Stimulated activated CD8-positive, alpha-beta memory T cell treated with anti-CD3 and anti-CD28 coated beads, Interleukin-15, amount 100 ng/mL, for 48 hours (primary cell): ENCODE measurements at places on chromosomes 7 and 10.

DNA sequence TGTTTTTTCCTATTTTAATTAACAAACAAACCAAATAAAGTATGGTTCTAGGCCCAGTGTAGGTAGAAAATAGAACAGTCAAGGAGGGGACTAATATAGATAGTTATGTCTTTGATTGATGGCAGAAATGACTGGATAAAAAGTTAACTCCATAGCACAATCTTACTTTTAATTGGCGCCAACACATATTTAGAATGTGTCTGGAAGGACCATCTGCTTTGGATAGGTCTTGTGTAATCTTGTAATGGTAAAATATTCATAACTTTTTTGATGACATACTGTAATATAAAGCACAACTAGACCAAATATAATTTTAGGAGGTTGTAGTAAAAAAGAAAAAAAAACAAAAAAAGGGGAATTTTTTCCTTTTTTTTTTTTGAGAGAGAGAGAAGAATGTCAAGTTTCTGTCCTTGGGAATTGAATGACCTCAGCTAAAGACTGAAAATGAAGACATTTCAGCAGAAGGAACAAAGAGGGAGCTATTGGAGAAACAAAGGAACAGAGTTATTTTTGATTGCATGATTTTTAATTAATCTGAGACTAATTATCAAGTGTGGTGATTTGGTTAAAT, 193.7 kb downstream of the CDK14 start:
- DNase-seq = no peak

DNA sequence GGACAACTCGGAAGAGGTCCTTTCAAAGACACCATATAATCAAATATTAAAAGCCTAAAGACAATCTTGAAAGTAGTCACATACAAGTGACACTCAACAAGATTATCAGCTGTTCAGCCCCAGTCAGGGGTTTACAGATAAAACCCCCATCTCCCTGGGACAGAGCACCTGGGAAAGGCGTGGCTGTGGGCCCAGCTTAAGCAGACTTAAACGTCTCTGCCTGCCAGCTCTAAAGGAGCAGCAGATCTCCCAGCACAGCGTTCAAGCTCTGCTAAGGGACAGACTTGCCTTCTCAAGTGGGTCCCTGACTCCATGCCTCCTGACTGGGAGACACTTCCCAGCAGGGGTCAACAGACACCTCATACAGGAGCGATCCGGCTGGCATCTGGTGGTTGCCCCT, 18.0 kb downstream of the CDCA7L start:
- DNase-seq = no peak

DNA sequence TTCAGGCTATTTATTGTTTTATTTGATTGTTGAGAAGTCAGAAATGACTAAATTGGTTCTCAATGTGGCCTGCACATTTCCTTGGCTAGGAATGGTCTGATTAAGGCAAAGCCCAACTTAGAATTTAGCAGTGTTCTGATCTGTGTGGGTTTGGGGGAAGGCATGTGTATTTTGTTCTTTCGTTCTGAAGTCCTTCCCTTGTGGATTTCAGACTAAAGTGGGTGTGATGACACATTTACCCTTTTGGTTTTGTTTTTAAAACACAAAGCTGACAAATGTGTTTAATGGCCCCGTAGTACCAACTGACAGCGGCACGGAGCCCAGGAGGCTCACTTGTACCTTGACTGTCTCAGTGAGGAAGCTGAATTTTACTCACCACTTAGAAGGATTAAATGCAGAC, 452.3 kb upstream of the GALNT17 start:
- no peak for DNase-seq

GRCh38 chr10:31605861-31606525, 287.0 kb downstream of the ZEB1 start:
- DNase-seq = no peak

DNA sequence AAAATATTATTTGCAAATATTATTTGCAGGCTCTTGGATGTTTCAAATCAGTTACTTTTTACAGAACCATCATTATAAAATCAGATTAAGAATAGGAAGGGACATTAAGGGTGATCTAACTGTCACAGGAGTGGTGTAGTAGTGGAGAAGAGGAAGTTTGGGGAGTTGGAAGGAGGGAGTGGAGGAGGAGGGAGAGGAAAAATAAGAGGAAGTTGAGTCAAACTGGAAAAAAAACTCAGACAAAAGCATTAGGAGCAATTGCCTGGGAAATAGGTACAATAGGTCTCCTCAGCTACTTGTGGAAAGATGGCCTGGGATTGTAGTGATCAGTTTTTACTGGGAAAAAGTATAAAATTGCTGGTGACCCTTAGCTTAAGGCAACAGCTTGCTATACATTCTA, 77.7 kb upstream of the GPR37 start:
- DNase-seq = no peak

DNA sequence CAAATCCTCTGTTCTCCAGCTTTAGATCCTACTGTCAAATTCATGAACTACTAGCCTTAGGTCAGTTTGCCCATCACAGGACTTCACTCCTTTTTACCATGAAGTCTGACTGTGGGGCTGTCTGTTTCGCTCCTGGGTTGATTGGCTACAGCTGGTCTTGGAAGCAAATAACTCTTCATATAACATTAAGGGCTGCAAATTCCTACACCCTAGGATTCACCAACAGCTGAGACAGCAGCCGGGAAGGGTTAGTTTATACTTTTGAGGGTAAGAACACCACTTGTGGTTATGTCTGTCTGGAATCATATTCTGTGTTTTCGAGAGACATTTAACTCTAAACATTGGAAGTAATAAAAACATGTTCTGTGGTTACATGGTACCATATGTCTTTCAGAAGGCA, 55.9 kb upstream of the KIAA1217 start:
- DNase-seq = no peak

GRCh38 chr7:11642841-11643240, 189.2 kb downstream of the THSD7A start:
- no peak for DNase-seq

GRCh38 chr10:48788554-48788953, 103.9 kb downstream of the WDFY4 start:
- DNase-seq = no peak

GRCh38 chr7:43872406-43873110, 3.2 kb upstream of the MRPS24 start:
- DNase-seq = no peak

DNA sequence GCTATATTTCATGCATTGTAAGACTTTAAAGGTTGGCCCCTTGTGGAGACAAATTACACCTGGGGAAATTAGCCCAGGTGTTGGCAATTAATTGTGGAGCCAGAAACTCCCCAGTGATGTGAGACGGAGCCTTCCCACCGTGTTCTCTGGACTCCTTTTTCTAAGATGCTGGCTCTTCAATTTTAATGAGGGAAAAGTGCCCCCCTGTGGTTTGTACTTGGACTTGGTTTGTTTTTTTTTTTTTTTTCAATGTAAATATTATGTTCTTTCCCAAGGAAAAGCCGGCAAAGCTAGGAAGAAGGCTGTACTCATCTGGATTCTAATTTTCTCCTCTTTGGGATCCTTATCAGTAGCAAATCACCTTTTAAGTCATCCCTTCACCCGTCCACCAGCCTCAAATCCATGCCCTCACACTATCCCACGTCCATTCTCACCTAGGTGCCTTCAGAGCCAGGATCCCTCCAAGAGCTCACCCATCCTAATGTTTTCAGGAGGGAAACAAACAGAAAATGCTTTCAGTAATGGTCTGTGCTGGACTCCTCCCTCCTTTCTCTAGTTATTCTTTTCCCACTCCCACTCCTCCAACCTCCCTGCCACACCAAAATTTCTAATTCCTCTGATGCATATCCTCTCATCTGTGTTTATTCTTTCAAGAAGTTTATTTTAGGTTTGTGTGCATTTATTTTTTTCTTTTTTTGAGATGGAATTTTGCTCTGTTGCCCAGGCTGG, 20.4 kb upstream of the ST8SIA6 start:
- no peak for DNase-seq

GRCh38 chr7:46315891-46316290, 394.8 kb upstream of the IGFBP3 start:
- DNase-seq = no peak

- no peak for DNase-seq
Observed at GRCh38 chr7:69868921-69869320, 270.6 kb downstream of the AUTS2 start.

- DNase-seq = no peak
Observed at GRCh38 chr7:157508477-157508881, 171.7 kb downstream of the DNAJB6 start.

GRCh38 chr7:31070991-31071644, 19.0 kb downstream of the ADCYAP1R1 start:
- no peak for DNase-seq

DNA sequence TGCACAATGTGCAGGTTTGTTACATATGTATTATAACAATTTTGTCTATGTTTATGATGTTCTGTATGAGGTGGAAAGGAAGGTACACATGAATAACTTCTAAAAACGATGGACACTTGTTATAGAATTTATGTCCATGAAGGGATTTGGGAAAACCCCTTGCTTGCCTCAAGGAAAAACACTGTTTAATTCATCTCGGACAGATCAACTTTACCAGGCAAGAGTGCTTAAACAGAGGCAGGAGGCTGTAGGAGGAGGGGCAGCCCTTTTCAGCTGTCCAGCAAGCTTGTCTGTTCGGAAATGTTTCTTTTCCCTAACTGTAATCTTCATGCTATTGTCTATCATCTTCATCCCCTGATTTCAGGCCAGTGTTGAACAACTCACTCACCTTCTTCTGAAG, 200.9 kb downstream of the CDC14C start:
- no peak for DNase-seq

GRCh38 chr7:157480371-157481050, 143.7 kb downstream of the DNAJB6 start:
- DNase-seq = no peak

- no peak for DNase-seq
Observed at GRCh38 chr7:81366546-81366945, 403.3 kb downstream of the HGF start.

DNA sequence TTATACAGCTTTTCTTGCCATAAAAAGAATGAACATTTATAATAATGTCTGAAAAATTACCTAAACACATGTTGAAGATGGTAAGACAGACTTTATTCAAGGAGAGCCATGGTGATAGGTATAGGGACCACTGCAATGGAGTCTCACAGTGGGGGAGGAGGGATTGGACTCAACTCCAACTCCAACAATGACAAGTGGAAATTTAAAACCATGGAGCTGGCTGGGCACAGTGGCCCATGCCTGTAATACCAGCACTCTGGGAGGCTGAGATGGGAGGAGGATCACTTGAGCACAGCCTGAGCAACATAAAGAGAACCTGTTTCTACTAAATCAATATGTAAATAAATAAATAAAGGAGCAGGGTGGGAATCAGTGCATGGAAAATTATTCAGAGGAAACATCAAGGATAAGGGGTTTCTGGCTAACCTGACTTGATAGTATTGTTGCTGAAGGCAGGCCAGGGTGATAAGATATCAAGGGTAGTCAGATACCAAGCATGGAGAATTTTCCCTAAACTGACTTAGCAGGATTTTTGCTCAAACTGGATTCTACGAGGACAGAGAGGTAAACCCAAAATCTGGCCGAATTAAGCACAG, 19.5 kb upstream of the MICU1 start:
- no peak for DNase-seq

GRCh38 chr7:5383314-5384098, 40.1 kb downstream of the TNRC18 start:
- no peak for DNase-seq

DNA sequence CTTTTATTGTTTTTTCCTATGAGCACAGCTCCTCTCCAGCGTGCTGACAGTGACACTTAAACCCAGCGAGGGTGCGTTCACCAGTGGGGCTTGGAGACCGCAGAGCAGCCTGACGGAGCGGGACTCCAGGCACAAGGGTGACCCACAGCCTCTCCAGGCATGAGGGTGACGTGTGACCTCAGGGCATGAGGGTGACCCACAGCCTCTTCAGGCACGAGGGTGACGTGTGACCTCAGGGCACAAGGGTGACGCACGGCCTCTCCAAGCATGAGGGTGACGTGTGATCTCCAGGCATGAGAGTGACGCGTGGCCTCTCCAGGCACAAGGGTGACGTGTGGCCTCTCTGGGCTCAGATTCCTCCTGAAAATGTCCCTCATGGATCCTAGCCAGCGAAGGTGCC, 164.3 kb upstream of the TCERG1L start:
- DNase-seq = no peak

- DNase-seq = no peak
Observed at GRCh38 chr7:80089366-80089765, 45.3 kb upstream of the GNAI1 start.

DNA sequence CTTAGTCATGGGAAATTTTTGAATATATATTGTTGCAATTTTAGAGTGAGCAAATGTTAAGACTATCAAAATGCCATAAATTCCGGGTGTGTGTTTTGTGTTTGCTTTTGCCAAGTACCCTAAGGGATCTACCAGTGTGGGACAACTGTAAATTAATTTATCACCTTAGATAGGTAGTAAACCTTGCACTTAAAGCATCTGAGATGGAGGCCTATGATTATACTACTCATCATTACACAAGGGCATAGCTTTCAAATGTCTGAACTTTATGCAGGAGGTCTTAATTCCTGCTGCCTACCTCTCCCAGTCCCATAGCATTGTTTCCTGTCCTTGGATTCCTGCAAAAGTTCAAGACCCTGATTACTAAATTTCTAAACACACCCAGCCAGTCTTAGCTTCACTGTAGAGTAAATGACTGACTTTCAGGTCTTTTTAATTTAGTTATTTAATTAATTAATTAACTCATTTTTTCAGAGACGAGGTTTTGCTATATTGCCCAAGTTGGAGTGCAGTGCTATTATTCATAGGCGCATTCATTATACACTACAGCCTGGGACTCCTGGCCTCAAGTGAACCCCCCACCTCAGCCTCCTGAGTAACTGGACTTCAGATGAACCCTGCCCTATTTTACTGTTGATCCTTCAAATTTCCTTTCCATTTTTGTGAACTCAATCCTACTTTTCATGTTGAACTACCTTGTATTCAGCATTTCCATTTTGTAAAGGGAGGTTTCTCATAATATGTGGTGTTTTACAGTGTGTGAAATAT, 47.0 kb downstream of the THSD7A start:
- DNase-seq = no peak

DNA sequence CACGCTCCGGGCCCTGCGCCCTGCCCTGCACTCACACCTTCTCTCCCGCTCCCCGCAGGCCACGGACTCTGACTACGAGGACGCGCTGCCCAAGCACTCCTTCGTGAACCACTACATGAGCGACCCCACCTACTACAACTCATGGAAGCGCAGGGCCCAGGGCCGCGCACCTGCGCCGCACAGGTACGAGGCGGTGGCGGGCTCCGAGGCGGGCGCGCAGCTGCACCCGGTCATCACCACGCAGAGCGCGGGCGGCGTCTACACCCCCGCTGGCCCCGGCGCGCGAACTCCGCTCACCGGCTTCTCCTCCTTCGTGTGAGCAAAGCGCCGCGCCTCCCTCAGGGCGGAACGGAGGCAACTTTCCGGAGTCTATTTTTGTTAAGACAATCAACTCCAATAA, 417.0 kb upstream of the FOXK1 start:
- DNase-seq = no peak

- no peak for DNase-seq
Observed at GRCh38 chr7:138125598-138126111, 49.4 kb downstream of the AKR1D1 start.

DNA sequence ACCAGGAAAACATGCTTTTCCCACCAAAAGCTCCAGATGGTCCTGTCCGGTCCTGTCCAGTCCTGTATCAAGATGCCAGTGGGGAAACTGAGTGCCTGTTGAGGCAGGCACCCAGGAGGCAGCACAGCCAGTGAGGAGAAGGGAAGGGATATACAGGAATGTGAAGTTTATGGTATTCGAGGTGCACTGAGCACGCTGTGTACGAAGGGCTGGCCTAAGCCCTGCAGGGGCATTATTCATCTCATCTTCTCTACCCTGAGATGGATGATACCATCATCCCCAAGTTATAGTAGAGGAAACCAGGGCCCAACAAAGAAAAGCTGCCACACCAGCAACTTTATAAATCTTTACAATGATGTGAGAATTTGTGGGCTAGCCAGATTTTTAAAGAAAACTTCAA, 23.4 kb upstream of the FXYD4 start:
- no peak for DNase-seq
